ENCODE measurements at places on chromosomes 7 and 10.

DNA sequence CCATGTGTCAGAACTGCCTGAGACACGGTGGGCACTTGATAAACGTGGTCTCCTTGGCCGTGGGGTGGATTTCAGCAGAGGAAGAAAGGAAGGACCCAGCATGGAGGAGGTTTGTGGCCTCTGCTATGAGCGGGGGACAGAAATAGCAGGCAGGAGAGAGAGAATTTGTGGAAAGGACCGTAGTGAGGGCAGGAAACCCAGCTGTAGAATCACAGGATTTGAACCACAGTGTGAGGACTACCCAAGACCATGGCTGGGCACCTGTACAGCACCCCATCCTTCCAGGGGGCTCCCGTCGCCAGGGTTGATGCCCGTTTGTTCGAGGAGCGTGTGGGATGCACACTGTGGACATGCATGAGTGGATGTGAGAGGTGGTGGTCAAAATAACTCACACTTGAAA is 183.4 kb downstream of the PTPN20 start:
- DNase-seq, result no peak

DNA sequence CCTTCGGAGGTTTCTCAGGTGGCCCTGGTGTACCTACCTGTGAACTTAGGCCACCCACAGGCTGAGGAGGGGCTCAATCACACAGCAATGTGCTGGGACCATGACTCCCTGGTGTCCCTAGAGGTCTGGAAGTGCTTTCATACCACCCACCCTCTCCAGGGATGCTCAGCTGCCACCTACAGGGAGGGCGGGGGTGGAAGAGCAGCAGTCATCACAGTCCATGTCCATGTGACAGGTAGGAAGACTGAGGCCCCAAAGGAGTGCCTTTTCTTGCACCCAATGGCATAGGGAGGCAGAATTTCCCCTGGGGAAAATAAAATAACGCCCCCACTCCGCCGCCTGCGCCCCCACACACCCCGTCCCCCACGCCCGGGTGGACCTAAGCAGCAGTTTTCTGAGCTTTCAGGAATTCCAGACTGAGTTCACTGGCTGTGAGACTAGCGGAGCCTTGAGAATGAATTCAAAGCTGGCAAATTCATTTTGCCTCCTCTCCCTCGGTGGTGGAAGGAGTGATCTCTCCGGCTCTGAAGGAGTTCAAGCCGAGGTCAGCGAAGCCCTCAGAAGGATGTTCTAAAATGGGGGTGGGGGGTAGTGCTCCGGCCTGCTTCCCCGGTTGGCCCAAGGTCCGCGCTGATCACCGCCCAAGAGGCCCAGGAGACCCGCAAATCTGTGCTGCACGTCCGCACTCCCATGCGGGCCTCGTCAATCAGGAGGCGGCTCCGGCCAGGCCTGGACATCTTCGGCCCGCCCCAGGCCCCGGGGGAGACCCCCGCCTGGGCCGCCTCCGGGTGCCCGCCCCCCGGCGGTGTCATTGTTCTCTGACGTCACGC is 2.1 kb upstream of the ZMIZ1 start:
- DNase-seq, result no peak

DNA sequence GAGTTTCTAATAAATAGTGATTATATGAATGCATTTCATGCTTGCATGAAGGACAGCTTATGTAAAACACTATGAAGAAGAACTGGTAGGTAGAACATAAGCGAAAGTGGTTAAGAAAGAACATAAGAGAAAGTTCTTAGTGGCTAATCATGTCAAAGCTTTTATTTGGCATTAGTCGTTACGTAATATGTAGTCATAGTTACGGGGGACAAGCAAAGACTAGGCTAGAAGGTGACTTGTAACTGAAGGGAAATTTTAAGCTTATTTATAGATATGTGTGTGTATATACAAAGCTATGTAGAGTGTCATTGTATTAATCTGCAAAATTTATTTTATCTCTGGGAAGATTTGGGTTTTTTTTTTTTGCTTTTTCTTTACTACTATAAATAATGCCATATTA is 36.9 kb downstream of the CAPZA2 start:
- no peak for DNase-seq

DNA sequence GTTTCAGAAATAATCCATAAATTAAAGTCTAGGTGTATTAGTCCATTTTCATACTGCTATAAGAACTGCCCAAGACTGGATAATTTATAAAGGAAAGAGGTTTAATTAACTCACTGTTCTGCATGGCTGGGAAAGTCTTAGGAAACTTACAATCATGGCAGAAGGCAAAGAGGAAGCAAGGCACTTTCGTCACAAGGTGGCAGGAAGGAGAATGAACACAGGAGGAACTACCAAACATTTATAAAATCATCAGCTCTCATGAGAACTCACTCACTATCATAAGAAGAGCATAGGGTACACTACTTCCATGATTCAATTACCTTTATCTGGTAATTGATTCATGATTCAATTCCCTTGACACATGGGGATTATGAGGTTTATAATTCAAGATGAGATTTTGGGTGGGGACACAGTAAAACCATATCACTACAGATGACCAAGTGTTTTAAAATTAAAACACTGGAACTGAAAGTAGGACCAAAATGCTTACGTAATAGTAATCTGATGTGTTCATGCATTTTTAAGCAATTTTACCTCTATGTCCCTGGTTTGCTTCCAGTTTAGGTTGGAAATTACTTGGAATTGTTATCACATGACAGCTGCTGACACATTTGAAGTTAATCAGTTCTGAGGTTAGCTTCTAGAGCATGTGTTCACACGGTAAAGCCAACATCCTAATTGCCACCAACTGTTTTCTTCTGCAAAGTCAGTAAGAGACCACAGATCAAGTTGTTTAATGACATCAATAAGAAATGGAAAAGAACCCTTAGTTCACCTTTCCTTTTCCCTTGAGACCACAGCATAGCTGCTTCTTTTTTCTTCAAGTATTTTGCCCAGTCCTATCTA is 48.4 kb upstream of the SEMA3C start:
- DNase-seq, result no peak

DNA sequence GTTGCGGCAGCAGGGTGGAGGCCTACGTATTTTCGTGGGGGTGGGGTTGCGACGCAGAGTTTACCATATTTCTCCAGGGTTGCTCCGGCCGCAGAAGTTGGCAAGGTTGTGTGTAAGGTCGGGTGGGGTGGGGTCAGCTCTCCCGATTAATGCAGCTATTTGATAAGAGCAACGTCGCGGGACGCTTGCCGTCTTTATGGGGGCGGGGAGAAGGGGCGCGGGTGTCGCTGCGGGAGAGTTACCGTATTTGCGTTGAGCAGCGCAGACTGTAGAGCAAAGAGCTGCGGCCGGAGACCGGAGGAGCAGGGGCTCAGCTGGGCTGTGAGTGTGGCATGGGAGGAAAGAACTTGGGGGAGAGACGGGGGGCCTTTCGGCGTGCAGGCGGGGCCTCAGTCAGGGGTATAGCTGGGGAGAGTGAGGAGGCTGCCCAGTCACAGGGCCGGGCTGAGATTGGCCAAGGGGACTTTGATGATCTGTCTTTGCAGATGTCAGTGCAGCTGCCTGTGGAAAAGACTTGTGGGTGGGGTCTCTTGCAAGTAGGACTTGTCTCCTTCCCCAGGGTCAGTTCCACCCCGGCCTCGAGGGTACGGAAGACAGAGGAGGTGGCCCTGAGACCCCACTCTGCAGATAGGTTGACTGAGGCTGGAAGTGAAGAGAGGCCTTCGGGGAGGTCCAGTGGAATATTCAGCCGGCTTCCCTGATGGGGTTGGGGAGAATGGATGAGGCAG is 26.6 kb downstream of the ZNF775 start:
- no peak for DNase-seq

- no peak for DNase-seq
Observed at GRCh38 chr10:33876584-33877400, 542.3 kb upstream of the NRP1 start.

GRCh38 chr10:86848747-86849146 is 92.3 kb downstream of the BMPR1A start:
- DNase-seq, result no peak
